ENCODE measurements at places on chromosomes 5 and 9.
A peak's percentile ranks its signal among the peaks of the same experiment; 100 is the strongest.

DNA sequence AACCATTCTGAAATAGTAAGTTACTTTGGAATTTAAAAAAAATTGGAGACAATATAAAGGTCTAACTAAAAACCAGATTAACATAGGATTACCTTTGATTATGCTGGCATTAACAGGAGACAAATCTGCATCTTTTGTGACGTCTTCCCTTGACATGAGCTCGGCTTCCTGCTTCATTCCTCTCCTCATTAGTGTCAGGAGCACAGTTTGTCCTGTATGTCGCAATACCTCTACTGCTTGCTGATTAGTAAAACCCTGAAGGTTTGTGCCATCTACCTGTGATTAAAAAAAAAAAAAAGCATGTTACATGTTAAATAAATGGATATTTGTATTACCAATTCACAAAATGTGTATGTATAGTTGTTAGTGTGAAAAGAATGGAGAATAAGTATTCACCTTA is 73.7 kb downstream of the MPDZ start:
- no peak for DNase-seq

DNA sequence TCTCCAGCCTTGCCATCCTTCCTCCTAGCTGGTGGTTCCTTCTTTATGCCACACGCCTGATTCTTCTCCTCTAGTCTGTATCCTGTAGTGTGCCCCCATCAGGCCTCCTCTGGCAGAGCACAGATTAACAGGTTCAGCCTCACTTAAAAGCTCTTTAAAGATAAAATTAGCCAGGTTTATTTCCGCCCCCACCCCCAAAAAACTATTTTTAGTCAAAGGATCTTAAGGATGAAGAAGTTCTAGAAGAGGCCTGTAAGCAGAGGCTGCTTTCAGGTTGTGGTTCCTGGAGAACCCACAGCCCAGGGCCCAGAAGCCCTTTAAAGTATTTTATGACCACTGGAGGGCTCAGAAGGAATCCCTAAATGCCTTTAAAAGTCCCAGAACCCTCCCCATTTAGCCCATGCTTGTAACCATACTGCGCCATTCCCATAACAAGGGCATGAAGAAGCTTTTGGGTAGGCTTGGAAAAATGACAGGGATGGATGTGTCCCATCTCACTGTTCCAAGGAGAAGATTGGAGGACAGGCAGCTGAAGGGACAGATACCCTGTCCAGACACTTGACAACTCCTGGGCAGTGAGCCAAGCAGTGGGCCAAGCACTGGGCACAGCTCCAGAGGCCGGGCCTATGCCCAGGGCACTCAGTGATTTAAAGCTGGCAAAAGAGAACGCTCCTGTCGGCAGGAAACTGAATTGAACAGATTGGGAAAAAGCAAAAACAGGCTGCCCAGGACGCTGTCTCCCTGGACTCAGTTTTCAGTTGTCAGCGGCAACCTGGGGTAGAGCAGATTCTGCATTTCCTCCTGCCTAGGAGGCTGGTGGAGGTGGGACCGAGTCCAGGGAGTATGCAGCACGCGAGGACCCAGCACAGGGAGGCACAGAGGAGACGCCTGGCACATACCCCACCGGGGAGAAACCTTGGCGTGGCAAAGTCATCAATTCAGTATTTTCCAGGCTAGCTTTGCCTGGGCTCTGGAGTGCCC is 106.3 kb upstream of the SSBP2 start:
- DNase-seq, result no peak

DNA sequence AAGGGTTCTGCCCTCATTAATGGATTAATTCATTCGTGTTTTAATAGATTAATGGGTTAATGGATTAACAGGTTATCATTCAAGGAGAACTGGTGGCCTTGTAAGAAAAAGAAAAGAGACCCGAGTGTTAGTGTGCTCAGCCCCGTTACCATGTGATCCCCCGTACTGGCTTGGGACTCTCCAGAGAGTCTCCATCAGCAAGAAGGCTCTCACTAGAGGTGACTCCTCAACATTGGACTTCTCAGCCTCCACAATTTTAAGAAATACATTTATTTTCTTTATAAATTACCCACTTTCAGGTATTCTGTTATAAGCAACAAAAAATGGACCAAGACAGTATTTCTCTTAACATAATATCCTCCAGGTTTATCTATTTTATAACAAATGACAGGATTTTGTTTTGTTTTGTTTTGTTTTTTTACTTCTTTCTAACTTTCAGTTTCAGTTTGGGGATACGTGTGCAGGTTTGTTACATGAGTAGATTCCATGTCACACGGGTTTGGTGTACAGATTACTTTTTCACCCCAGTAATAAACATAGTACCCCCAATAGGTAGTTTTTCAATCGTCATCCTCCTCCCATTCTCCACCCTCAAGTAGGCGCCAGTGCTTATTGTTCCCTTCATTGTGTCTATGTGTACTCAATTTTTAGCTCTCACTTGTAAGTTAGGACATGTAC is 456.1 kb downstream of the DNAH5 start:
- no peak for DNase-seq

- no peak for DNase-seq
Measured at GRCh38 chr9:129934780-129935179, 99.5 kb downstream of the USP20 start.

DNA sequence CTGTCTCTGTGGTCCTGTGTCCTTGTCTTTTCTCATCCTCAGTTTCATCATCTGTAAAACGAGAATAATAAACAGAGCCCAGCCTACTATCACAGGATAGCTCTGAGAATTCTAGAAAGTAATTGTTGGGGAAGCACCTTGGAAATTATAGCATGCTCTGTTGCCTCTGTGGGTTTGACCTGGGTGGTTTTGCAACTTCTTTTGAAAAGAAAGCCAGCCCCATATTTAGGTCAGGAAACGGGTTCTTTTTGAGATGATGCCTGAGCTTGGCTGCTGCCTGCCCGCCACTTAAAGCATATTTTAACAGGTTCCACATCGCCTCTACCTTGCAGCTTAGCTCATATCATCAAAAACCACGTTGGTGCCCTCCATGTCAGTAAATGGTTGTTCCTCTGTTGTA is 111.1 kb downstream of the TLR4 start:
- DNase-seq, result no peak

DNA sequence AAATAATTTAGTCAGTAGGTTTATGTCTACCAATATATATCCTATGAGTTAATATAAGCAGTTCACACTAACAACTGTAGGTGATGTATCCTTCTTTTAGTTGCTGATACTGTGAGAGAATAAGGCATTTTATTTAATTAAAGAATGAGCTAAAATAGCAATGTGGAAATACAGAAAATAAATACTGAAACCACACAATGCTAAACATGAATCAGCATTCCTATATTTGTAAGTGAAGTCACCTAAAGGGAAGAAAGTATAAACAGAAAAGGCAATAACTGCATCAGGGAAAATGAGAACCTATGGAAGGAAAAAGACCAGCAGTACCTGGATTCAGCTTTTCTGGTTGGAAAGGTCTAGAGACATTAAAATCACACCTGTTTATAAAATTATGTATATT is 336.0 kb downstream of the PDE4D start:
- DNase-seq, result no peak

GRCh38 chr9:91486699-91487497 is 63.3 kb upstream of the NFIL3 start:
- DNase-seq, result peak; percentile 41

GRCh38 chr5:9622971-9623421 is 7.2 kb downstream of the TAS2R1 start:
- DNase-seq, result peak; percentile 57

DNA sequence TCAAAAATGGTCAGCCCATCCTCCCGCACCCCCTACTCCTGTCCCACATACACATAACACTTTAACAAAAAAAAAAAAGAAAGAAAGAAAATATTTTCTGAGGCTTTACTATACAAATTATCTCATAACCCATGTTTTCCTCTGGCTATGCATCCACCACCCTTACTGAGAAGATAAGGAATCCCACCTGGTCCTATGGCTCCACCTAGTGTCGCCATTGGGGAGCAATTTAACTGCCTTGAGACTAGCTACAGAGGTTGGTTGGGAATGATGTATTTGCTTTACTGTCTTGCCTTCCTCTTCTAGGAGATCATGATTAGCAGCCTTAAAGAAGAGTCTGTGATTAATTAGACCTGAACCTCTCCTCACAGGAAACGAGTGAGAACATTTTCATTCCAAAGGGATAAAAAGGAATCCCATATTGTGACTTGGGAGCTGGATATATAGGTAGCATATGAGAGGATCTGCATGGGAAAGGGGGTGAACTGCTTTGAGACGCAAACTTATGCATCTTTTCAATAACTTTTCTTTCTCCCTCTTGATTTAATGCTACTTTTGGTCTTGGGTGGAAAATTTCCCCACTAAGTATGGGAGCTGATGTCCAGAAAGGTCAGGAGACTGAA is 77.7 kb upstream of the SELENOP start:
- peak; percentile 33 for DNase-seq

- DNase-seq, result no peak
Measured at GRCh38 chr5:143562935-143563334, 159.4 kb upstream of the NR3C1 start.

DNA sequence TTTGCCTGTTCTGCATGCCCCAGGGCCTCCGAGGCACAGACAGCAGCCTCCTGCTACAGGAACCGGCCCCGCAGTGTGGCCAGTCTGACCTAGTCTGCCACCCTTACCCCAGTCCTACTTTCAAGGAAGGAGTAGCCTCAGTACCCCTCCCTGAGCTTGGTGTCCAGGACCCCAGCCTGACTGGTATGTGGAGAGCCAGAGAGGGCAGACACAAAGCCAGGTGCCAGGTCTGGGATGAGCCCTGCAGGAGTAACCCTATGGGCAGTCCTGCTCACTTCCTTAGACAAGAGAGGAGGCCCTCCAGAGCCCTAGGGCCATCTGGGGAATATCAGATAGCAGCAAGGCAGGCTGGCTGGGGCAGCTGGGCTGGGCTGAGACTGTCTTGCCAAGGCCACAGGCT is 67.8 kb downstream of the NRG2 start:
- no peak for DNase-seq

GRCh38 chr9:127817881-127818434 is 15.3 kb downstream of the FPGS start:
- DNase-seq, result no peak

DNA sequence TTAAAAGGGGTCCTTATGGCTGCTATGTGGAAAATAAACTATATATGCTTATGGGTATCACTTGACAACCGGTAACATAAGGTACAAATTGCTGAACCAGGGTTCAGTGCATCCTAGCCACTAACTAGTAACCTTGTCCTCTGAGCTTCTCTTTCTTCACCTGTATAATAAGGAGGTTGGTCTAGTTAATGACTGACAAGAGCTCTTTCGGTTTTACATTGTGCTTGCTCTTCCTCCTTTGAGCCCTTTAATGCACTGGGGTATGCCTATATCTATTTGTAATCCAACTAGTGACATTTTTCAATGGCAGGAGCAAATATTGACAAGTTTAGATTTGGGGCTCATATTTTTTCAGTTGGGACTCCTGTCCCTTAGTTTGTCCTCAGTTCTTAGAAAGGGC is 66.1 kb downstream of the NPR3 start:
- no peak for DNase-seq

DNA sequence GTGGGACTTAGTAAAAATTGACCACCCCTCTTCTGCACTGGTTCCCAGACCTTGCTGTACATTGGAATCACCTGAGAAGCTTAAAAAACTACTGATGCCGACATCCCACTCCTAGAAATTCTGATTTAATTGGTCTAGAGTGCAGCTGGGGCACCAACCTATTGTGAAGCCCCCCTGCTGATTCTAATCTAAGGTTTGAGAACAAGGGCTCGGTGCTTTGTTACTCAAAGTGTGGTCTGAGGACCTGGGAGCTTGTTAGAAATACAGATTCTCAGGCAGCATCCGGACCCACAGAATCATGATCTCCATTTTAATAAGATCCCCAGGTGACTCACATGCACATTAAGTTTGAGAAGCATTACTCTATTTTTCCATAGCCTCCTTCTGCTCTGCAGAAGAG is 57.8 kb upstream of the LPAR1 start:
- no peak for DNase-seq

- DNase-seq, result no peak
Measured at GRCh38 chr9:130996676-130997394, 12.1 kb upstream of the LAMC3 start.

DNA sequence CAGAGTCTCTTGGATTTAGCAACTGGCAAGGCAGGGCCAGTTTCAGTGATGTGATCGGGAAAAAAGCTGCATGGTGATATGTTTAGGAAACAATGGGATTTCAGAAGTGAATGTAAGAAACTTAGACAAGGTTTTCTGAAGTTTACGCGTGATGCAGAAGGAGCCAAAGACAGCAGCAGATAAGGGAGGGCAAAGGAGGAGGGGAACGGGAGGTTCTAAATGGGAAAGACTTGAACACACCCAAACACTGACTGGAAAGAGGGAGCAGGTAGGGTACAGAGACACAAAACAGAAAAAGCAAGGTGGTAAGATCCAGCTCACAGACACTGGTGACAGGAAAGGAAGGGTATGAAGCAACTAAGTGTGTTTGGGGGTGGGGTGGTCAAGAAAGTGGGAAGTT is 115.4 kb downstream of the EPB41L4A start:
- DNase-seq, result no peak

GRCh38 chr5:55036477-55036876 is 12.4 kb downstream of the GZMK start:
- peak; percentile 8 for DNase-seq

DNA sequence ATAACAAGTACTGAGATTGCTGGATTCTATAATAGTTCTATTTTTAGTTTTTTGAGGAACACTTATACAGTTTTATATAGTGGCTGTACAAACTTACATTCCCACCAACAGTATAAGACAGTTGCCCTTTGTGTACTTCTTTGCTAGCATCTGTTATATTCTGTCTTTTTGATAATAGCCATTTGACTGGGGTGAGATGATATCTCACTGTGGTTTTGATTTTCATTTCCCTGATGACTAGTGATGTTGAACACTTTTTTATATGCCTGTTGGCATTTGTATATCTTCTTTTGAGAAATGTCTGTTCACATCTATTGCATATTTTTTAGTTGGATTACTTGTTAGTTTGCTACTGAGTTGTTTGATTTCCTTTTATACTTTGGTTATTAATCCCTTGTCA is 204.1 kb upstream of the SMC2 start:
- no peak for DNase-seq

DNA sequence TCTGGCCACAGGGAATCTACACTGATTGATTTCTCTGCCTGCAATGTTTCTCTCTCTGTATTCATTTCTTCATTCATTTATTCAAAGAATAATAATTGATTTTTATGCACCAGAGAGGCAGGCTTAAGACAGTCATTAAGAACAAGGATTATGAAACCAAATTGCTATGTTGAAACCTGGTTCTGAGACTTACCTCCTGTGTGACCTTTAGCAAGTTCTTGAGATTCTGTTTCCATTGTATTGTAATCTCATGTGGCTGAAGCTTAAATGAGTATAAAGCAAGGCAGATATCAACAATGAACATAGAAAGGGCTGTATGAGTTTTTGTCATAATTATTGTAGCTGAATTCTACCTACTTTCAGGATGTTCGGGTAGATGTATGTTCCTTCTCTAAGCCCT is 129.6 kb upstream of the GRIA1 start:
- DNase-seq, result no peak

Measured in AG09309 (cell line).